CD4-positive, alpha-beta T cell treated with Interleukin-10 for 1 hour (primary cell): ENCODE measurements at places on chromosomes 4 and X.

GRCh38 chr4:59759082-59759825 is 1440.9 kb upstream of the ADGRL3 start:
- no peak for DNase-seq

DNA sequence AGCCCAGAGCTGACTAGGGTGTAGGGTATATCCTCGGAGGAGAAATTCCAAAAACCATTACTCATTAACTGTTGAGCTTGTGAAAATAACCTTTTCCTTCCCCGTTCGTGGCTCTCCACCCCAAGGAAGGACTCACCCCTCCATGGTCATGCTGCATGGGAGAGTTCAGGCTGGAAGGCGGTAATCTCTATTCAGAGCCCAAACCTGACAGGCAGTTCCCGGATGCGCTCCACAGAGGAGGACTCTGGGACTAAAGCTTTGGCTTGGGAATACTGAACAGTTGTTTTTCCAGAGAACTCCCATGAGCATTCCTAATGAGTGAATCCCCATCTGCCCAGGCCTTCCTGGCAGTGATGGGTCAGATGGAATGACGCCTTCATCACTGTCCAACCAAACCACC is 125.4 kb downstream of the BCOR start:
- DNase-seq = no peak

GRCh38 chrX:136589966-136590365 is 58.0 kb downstream of the VGLL1 start:
- no peak for DNase-seq

GRCh38 chrX:87517571-87518141 is at the start of gene KLHL4:
KLHL4 (plus strand) TSS chrX:87517802; CDS start chrX:87517894, 92 bp downstream.
- no peak for DNase-seq

DNA sequence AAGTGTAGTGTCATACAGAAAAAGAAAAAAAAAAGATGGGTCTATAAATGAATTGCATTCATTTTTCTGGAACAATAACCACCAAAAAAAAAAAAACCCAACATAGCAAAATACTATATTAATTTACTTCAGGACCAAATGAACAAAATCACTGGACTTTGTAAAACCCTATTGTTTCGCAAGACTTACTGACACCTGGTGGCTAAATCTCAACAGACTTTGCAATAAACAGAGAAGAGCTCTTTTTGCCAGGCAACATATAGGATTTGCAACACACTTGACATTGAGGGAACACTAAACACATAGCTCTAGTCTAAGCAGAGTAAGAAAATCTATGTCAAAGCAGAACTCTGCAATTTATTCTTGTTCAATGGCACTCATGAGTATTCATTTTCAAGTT is 990.2 kb downstream of the STPG2 start:
- DNase-seq = no peak
